Activated CD4-positive, alpha-beta T cell treated with anti-CD3 and anti-CD28 coated beads, Interleukin-2, Interleukin-4, amounts not matched to agents 100 ng/mL and 50 ng/mL, durations not matched to agents 16 hours and 8 hours (primary cell): ENCODE measurements at places on chromosomes 3 and 15.

DNA sequence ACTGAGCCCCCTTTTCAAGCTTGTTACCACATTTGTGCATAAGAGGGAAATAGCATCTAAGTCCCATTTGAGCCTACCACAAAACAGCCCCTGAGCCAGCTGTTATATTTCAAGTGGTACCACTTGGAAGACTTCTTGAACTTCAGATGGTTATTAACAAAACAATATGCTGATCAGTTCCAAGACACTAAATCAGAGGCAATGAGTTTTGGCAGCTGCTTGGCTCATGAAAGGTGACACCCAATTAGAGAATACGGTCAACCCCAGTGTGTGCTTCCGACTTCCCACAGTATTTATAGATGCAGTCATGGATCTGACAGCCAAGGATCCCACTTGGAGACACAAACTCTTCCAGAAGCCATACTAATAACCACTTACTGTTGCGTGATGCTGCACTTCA, 469.6 kb upstream of the PPP2R3A start:
- no peak for DNase-seq

DNA sequence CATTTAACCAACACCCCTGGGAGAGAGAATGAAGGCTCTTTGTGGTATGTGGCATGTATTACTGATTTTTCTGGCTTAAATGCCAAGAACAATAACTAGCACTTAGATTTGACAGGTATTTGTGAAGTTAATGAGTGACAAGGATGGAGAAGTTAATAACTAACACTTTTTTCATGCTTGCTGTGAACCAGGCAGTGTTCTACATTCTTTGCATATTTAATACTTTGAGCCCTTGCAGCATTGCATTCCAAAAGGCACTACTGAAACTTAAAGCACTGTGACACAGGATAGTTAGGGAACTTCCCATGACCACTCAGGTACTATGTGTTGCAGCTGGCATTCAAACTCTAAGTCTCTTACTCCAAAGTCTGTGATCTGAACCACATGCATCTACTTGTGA, 650.6 kb downstream of the ZPLD1 start:
- no peak for DNase-seq

GRCh38 chr3:137738710-137739109, 25.4 kb upstream of the SOX14 start:
- no peak for DNase-seq

- DNase-seq, result no peak
These were observed 15.4 kb downstream of the PTX3 start for GRCh38 chr3:157452097-157452496.

GRCh38 chr3:36380221-36381031, at the start of gene STAC:
Gene STAC (plus strand): TSS chr3:36380504. CDS start chr3:36380644, 140 bp downstream.
- no peak for DNase-seq

DNA sequence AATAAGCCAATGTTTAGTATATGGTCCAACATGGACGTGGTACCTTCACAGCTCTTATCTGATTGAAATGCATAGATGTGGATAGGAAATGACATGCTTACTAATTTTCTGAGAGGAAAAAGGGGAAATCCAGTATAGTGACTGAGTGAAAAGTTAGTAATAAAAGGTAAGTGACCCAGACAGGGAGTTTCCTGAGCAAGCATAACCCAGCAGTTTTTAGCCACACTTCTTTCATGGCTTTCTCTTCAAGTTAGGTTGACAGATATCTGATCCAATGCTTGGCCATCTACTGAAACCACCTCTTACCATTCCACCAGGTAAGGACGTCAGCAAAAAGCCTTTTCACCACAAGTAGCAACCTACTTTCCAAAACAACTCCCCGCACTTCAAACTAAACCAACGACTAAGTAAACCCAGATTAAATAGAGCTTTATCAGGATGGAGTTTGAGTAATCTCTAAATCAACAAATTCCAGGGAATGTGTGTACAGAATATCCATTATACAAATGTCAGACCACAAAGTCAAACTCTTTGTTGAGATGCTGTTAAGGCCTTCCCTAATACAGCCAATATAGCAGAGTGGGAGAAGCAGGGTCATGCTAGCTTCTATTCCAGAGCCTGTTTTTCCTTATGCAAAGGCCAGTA, 329.7 kb downstream of the RORA start:
- peak; percentile 66 for DNase-seq

- DNase-seq, result peak; percentile 51
These were observed 6.0 kb downstream of the GHRL start for GRCh38 chr3:10286596-10287295.

GRCh38 chr3:62631488-62631887, 243.7 kb downstream of the CADPS start:
- no peak for DNase-seq

DNA sequence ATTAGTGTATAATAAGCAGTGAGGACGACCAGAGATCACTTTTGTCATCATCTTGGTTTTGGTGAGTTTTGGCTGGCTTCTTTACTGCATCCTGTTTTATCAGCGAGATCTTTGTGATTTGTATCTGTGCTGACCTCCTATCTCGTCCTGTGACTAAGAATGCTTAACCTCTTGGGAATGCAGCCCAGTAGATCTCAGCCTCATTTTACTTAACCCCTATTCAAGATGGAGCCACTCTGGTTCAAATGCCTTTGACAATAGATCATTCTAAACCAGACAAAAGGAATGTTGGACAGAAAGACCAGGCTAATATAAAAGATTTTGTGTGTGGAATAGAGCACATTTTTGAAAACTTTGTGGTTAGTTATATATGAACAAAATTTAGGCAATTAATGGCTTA, 618.5 kb upstream of the BCHE start:
- DNase-seq, result no peak

DNA sequence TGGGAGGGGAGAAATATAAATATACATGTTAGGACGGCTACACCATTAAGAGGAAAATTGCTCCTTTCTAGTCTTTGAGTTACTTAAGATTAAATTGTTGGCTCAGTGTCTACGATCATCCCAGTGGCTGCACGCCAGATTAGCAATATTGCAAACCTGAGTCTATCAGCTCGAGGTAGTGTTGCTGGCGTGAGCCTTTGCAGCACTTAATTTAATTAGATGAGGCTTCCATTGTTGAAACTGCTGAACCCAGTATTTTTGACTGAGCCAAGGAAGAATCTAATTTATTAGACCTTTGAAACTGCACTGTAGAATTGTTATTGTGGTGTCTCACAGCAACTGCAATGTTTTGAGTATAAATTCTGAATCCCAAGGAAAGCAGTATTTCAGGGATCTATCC, 782.4 kb upstream of the ROBO1 start:
- no peak for DNase-seq

- peak; percentile 82 for DNase-seq
These were observed 2.0 kb upstream of the MELTF start for GRCh38 chr3:197031315-197032285.

- DNase-seq, result no peak
These were observed 197.9 kb downstream of the TPRG1 start for GRCh38 chr3:189369636-189370035.

DNA sequence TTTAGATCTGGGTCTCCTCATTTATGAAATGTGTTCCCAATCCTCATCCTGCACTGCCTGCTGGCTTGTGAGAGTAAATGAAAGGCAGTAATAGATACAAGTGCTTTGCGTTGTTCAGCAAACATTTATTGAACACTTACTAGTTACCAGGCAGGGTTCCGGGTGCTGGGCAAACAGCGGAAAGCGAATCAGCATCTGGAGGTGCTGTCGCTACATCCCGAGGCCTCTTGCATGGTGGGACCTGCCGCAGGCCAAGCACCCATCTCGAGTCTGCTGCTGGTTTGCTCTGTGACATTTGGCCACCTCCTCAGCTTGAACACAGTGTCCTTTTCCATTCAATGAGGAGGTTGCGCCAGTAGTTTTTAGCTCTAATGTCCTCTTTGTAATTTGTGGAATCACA, 24.8 kb downstream of the TRAK1 start:
- DNase-seq, result no peak

- DNase-seq, result peak; percentile 13
These were observed 69.7 kb upstream of the UBE3A start for GRCh38 chr15:25508369-25509002.

DNA sequence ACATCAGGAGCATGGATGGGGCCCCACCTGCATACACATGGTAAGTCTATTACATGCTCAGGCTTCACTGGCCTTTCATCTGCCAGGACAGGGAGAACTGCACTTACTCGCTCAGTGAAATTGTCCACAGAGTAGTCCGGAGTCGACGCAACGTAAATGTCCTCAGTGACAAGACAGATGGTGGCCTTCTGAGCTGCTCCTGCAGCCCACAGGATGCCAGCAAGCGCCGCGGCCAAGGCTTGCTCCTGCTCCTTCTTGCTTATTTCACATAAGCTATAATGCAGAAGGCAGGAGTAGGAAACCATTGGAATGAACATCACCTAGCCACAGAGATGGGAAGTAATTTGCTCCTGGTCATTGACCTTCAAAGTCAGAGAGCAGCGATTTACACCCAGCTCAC, 14.4 kb downstream of the MINDY4B start:
- no peak for DNase-seq

DNA sequence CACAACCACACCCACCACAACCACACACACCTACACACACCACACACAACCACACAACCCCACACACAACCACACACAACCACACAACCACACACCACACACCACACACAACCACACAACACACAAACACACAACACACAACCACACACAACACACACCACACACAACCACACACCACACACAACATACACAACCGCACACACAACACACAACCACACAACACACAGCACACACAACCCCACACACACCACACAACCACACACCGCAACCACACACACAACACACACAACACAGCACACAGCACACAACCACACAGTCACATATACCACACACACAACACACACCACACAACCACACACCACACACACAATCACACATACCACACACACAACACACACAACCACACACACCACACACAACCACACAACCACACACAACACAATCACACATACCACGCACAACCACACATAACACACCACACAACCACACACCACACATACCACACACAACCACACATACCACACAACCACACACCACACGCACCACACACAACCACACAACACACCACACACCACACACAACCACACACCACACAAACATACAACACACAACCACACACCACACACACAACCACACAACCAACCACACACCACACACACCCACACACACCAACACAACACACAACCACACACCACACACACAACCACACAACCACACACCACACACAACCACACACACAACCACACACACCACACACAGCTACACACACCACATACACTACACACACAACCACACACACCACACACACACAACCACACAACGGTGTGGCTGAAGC, 23.7 kb downstream of the CPN2 start:
- no peak for DNase-seq

- no peak for DNase-seq
These were observed 117.7 kb upstream of the TP63 start for GRCh38 chr3:189513281-189514117.

DNA sequence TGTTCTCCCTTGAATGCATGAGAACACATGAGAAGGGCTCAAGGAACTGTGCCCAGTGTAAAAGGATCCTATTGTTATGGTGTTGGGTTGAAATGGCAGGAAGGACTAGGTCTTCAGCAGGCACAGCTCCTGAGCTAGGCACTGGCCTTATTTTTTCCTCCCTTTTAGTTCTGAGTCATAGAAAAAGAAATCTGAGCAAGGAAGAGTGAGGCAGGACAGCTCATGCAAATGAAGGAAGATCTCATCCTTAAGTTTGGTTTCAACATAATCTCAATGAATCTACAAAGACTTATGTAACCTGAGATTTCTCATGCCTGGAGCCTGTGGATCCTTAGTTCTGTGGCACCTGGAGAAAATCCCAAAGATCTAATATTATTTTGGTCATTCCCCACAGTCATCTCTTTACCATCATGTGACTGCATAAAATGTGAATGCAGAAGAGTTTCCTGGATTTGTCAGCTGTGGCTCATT, 188.6 kb upstream of the TBL1XR1 start:
- no peak for DNase-seq

GRCh38 chr3:30480587-30480986, 125.8 kb upstream of the TGFBR2 start:
- DNase-seq, result no peak

DNA sequence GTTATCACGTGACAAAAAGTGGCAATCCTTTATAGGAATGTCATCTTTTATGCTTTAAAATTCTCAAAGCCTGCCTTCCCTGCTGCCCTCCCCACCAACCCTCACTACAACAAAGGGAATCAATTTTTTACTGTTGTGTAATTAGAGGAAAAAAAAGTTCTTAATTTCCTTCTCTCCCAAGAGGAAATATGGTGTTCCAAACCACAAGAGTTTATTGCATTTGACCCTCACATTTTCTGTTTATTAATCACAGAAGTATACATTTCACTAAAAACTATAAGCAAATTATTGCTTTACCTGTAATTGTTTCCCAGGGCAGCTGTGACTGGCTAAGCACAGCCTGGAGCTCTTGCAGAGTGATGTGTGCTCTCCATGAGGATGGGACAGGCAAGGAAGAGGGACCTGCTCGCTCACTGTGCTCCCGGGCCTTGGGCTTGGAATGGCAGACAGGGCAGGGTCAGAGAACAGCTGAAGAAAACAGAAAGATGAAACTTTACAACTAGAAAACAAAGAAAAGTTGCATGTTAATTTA, 31.3 kb upstream of the ATP10A start:
- no peak for DNase-seq

DNA sequence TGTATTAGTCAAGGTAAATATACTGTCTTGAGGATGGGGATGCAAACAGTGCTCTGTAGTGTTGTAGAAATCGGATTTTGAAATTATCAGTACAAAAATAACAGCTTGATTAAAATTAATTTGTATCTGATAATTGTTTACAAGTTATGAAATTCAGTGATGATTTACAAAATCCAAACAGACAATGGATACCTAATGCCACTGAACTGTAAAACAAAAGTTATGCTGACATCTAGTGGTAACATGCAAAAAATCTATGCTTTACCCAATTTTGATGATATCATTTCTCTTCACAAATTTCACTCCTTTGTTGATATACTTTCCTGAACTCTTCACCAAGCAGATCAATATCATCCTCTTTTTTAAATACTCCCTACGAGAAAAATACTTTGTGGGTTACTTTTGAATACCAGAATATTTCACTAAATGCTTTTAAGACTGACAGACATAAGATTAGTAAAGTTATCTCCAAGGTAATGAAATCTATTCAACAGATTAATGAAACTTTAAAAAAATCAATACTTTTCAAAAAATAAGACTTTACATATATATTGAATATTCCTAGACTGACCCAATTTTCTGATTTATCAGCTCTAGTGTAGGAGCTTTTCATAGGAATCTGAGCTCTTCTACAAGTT, 36.0 kb downstream of the MNS1 start:
- DNase-seq, result peak; percentile 24

- no peak for DNase-seq
These were observed 479.0 kb downstream of the GABRG3 start for GRCh38 chr15:27449941-27450340.

- DNase-seq, result no peak
These were observed 22.3 kb downstream of the EHD4 start for GRCh38 chr15:41950127-41950483.

DNA sequence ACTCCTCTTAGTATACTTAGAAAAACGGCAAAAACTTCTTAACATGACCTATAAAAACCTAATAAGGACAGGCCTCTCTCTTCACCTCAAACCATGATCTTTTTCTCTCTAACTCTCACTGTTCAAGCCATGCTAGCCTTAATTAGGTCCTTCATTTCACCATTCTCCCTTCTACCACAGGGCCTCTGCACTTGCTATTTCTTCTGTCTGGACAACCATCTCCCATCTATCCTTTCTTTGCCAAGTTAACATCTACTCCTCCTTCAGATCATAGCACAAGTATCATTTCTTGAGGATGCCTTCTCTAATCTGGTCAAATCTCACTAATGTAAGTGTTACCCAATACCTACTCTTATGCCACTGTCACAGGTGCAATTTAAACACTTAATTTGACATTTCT, 39.1 kb downstream of the TMCC1 start:
- DNase-seq, result no peak
